ENCODE measurements at places on chromosomes 6 and 20.

- DNase-seq = no peak
These were observed 165.6 kb downstream of the SLC24A3 start for GRCh38 chr20:19378058-19378457.

DNA sequence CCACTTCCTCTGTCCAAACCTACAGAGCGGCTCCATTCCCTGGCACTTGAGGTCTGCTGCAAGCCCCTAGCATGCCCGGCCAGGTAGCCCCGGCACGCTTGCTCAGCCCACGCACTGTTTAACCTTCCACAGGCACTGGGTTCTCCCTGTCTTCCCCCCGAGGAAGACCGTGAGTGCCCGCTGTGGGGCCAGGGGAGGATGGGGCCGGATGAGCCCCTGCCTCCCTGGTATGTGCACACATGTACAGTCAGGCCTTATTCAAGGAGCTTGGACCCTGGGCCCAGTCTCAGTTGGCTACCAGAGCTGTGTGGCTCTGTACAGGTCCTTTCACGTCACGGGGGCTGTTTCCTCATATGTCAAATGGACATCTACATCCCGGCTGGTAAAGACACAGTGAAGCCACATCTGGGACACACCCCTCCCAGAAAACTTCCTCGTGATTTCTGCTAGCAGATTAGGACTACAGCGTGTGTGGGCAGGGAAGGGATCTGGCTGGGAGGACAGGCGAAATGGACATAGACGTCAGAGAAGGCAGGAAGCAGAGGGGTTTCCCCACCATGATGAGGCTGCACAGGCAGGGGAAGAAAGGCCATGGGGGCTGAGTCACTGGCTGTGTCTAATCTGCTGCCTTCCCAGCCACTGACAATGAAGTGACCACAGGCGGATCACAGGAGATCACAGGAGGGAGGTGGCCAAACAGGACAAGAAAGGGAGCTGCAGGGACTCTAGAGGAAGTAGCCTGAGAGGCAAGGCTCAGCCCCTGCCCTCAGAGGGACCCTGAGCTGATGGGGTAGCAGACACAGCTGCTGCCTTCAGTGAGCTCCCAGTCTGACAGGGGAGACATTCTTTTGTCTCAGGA lies 62.9 kb downstream of the MRPL14 start:
- no peak for DNase-seq

DNA sequence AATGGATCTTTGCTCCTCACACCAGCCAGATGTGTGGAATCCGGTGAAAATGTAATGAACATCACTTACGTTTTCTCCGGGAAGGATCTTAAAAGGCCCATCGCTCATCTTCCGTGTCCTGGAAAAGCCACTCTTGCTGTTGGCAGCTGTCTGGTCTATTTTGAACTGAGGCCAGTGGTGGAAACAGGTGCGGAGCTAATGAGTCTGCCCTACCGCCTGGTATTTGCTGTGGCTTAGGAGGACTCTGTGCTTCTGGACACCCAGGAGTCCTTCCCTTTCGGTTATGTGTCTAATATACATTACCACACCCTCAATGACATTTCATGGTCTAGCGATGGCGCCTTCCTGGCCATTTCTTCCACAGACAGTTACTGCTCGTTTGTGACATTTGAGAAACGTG lies 264.2 kb upstream of the PREP start:
- no peak for DNase-seq

GRCh38 chr6:316753-317038 lies 24.4 kb downstream of the DUSP22 start:
- DNase-seq = no peak

DNA sequence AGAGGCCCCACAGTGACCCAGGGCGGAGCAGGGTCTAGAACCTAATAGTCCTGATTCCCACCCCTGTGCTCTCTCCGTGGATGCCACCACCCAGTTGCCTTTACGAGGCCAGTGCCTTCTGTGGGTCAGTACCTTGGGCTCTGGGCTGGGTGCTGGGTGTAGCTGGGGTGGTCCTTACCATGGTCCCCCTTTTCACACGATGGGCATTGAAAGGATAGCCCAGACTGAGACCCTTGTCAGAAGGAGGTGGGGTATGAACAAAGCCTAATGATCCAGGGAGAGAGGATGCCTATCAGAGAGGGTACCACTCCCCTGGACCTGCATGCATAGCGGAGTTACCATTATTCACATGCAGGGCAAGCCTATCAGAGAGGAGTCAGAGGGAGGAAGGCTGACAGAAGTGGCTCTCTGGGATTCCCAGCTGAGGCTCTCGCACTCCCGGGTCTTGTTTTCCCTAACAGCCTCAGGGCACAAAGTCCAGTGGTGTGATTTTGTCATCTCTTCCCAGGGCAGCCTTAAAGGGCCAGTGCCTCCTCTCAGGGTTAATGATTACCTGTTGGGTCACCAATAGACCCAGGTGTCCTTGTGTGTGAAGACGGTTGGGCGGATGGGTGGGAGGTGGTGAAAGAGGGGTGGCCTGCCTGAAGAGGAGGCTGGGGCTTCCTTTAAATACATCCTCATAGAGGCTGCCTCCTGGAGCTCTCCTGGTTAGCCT lies 36.2 kb downstream of the VEGFA start:
- no peak for DNase-seq

- DNase-seq = no peak
These were observed 199.7 kb downstream of the TBXT start for GRCh38 chr6:165967810-165968407.

GRCh38 chr6:6221787-6222535 lies 98.5 kb downstream of the F13A1 start:
- DNase-seq = no peak

DNA sequence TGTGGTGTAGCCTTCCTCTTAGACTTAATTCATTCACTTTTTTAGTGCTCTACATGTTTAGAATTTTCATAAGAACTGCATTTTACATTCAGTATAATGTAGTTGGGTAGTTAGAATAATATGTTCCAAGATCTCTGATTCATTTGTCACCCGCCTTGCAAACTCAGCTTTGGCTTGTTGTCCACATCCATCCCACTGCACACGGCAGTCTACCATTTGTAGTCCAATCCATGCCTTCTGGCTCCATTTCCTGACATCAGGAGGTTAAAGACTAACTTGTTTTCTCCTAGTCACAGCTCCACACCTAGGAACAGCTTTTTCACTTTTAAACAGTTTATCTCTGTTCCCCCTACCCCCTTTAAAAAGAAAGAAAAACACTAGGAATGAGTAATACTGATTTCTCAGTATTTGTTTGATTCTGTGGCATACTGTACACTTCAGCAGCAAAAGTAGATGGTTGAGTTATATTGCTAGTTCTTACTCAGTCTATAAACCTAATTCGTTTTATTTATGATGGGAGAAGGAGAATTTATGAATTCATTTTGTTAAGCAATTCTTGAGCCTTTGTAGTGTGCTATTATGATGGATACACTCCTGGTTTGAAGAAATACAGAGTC lies 180.9 kb downstream of the ARID1B start:
- no peak for DNase-seq

DNA sequence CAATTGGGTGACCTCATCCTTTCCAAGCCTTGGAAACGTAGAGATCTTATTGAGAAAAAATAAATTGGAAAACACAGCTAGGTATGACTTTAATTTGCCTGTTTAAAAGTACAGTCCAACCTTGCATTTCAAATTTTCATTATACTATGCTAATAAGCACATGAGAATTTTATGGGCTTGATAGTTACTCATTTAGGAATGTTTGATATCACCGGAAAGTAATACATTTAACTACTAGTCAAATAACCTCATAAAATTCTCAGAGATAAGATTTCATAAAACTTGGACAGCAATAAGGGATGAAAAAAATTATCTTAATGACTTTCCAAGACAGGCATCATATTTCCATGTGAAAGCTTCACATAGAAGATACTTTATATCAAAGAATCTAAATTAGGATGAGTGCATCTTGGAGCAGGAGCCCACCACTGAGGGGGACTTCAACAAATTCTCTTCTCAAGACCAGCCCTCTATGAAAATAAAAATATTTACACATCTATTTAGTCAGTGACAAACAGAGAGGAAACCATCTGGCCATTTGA lies 236.3 kb downstream of the EPHA7 start:
- DNase-seq = no peak

- no peak for DNase-seq
These were observed 18.6 kb downstream of the PRKN start for GRCh38 chr6:162708971-162709370.

- no peak for DNase-seq
These were observed 6.7 kb downstream of the CLPSL1 start for GRCh38 chr6:35787266-35788218.

DNA sequence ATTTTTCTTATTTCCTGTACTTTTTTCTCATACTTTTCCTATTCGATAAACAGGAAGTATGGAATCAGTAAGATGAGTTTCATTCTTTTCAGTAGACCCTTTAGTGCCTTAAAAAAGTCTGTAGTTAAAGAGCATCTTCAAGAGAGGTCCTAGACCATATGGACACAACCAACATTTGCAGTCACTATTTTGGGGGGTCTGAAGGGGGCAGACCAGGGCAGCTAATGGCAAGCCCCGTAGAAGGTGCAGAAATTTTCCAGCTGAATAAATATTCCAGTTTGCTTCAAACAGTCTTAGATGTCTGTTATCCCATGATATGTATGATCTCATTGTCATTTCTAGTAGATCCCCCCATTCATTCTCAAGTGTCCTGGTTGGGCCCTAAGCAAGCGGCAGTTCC lies 52.8 kb downstream of the MAP3K5 start:
- no peak for DNase-seq

GRCh38 chr6:5710516-5710915 lies 296.2 kb downstream of the NRN1 start:
- DNase-seq = no peak

GRCh38 chr6:55578537-55579363 lies at the start of gene HMGCLL1:
Gene HMGCLL1, minus strand, starts transcription at chr6:55579192. Its CDS starts 137 bp downstream, at chr6:55579055.
- no peak for DNase-seq

DNA sequence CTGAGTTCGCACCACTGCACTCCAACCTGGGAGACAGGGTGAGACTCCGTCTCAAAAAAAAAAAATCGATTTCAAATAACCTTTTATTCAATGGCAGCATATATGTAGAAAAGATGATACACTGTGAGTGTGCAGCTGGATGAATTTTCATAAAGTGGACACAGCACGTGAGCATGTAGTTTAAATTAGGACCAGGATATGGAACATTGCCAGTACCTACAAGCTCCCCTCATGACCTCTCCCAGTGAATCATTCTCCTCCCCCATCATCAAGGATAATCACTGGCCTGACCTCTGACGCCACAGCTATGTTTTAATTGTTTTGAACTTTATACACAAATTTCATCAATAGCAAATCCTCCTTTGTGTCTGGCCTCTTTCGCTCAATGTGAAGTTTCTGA lies 53.8 kb upstream of the HDAC2 start:
- DNase-seq = no peak

- DNase-seq = no peak
These were observed 11.4 kb downstream of the PPIL6 start for GRCh38 chr6:109428889-109429477.

GRCh38 chr6:4521070-4521469 lies 255.1 kb upstream of the CDYL start:
- no peak for DNase-seq

DNA sequence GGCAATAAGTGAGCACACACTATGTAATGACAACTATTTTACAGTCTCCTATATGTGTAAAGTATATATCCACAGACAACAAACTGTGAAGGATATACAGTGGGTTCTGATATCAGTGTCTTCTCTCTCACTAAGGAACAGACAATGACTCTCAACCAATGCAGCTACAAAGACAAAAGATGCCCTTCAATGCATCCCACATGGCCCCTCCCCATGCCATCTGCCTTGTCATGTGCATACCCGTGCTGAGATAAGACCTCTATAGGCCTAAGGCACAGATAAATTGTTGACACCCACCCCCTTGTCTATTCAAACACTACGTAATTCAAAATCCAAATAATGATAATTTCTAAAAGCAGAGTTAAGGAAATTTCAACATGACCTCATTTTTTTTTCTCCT lies 1123.5 kb upstream of the MAP3K7 start:
- DNase-seq = no peak

DNA sequence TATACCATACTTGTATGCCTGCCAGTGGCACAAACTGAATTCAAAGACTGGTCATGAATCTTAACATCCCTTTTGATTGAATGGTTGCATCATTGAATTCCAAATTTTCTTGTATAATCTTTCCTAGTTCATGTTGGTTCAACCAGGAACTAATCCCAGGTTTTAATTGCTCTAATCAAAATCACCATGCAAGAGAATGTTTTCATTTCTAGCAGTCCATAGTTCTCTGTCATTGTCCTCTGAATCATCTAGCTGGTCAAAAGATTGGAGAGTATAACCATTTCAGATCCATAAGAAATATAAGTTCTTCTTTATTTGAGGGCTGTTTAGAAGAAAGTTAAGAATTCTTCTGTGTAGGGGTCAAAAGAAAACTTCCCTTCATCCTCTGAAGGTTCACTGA lies 57.2 kb downstream of the ZNF292 start:
- no peak for DNase-seq

GRCh38 chr6:125918681-125919566 lies 37.6 kb upstream of the HINT3 start:
- DNase-seq = no peak

DNA sequence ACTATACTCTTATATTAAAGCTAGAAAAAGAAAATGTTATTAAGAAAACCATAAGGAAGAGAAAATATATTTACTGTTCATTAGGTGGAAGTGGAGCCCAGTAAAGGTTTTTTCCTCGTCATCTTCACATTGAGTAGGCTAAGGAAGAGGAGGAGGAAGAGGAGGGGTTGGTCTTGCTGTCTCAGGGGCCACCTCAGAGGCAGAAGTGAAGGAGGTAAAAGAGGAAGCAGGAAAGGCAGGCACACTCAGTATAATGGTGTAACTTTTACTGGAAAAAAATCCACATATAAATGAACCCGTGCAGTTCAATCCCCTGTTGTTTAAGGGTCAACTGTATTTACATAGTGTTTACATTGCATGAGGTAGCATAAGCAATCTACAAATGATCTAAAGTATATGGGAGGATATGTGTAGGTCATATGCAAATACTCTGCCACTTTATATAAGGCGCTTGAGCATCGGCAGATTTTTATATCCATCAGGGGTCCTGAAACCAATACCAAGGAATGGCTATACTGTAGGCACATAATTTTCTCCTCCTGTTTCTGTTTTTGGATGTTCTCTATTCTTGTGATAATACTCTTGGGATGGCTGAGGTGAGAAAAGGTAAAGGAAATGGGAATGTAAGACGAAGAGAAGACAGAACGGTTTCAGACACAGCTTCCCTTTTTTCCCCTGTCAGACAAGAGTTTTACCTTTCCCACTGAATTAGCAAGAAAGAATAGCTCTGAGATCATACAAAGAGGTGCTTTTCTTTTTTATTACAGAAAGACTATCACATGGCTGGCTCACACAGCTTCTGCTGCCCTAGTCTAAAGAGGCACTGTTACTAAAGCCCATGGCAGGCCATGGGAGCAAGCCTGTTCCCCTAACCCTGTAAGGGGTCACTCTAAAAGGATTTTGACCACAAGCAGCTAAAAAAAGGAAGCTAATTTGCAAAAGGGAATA lies 59.9 kb downstream of the NUDT3 start:
- no peak for DNase-seq

- DNase-seq = no peak
These were observed 1092.0 kb downstream of the GRIK2 start for GRCh38 chr6:102485480-102485879.

- no peak for DNase-seq
These were observed 175.4 kb downstream of the UTRN start for GRCh38 chr6:144460327-144461095.

Data from activated T-helper 1 cell treated with anti-CD3 and anti-CD28 coated beads, Interleukin-2, amount 50 U/mL, for 16 hours (primary cell).